ENCODE measurements at places on chromosomes 7 and 10.

DNA sequence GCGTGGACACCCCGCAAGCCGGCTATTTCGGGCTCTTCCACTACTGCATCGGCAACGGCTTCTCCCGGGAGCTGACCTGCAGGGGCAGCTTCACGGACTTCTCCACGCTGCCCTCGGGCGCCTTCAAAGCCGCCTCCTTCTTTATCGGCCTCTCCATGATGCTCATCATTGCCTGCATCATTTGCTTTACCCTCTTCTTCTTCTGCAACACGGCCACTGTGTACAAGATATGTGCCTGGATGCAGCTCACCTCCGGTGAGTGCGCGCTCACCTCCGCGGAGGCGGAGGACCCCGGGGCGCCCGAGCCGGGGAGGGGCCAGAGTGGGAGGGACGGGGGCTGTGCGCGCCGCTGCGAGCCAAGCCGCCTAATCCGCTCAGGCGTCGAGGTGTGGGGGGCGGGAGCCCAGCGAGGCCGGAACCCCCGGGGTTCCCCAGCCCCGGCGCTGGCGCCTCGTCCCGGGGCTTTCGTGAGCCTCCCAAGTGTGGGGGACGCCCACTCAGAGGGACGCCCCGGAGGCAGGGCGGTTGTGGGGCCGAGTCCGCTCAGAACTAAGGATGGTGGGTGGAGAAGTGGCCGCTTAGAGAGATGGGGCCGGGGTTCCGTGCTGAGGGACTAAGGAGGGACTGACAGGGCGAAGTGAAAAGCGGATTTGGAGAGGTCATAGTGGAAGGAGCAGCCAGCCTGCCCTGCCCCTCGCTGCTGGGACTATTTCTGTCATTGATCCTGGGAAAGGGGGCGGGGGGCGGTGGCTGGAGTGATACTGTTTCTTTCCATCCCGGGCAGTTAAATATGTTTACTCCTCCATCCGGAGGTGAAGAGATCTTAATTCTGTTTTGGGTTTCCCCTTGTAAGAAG lies 795 bp downstream of the LHFPL3 start:
- no peak for DNase-seq

- DNase-seq: no peak
Observed at GRCh38 chr7:96040250-96040772, 268.0 kb downstream of the DYNC1I1 start.

DNA sequence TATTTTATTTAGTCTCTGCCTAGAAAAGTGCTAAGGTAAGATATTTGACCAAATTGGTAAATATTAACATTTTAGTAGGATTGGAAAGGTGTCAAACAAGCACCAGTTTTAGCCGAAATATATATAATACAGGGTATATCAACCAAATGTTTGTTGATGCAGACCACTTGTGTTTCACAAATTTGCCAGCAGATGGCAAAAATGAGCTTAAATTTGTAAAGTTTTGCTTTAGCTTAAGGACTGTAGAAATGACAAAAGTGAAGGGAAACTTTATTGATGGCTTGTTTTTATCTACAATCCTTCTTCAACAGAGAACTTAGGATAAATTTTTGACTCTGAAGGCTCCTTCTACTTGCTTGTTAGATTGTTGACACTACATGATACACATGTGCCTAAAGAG lies 4.8 kb upstream of the POLR1F start:
- peak; percentile 45 for DNase-seq

DNA sequence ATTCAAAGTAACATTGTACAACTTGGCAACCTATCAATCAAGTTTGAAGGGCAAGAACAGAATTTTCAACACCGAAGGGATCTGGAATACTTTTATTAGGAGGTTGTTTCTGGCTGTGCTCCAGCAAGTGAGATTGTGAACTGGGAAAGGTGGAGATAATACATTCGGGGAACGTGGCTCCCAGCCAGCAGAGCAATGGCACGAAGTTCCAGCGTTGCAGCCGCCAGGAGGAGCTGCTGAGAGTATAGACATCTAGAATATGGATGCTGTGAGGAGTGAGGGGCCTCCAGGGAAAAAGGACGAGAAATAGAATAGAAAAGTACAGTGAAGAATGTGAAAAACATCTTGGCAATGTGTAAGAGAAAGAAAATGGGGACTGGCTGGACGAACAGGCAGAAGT lies 69.5 kb downstream of the TCERG1L start:
- DNase-seq: no peak

GRCh38 chr7:69603351-69603750 lies 5.1 kb downstream of the AUTS2 start:
- no peak for DNase-seq

GRCh38 chr10:22630234-22631174 lies 83.9 kb downstream of the PIP4K2A start:
- peak; percentile 38 for DNase-seq

GRCh38 chr10:121541450-121542120 lies 56.7 kb downstream of the FGFR2 start:
- no peak for DNase-seq

- DNase-seq: no peak
Observed at GRCh38 chr7:98945852-98946251, 67.5 kb downstream of the TRRAP start.

GRCh38 chr7:37336259-37336658 lies 112.4 kb downstream of the ELMO1 start:
- no peak for DNase-seq

- no peak for DNase-seq
Observed at GRCh38 chr7:86598311-86598710, 45.4 kb upstream of the GRM3 start.

- DNase-seq: peak; percentile 9
Observed at GRCh38 chr7:121187676-121188075, 141.1 kb upstream of the WNT16 start.

DNA sequence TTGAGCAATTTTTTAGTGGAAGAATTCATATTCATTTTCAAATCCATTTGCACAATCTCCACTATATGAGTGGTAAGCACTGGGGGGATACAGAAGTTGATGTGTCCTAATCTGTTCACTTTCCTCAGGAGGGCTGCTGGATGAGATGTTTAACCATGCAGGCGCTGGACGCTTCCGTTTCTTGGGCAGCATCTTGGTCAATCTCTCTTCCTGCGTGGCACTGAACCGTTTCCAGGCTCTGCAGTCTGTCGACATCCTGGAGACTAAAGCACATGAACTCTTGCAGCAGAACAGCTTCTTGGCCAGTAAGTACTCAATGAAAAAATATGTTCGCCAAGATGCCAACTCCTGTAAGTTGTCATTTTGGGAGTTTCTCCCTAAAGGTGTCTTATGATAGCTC lies 179.3 kb downstream of the ABCA13 start:
- DNase-seq: no peak

DNA sequence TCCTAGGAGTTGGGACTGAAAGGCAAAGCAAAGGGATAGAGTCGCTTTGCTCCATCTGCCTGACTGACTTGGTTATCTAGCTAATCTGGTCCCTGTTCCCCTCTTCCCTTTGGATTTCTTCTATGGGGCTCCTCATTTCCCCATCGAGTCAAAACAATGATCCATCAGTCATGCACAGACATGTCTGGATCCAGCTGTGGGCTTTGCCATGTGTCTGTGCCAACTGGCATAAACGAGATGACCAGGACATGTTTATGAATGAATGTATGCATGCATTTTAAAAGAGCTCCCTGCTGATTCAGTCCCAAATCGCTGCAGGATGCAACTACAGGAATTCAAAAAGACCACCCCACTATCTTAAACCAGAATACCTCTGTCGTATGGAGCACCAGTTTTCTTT lies 122.0 kb downstream of the ARL4A start:
- no peak for DNase-seq

DNA sequence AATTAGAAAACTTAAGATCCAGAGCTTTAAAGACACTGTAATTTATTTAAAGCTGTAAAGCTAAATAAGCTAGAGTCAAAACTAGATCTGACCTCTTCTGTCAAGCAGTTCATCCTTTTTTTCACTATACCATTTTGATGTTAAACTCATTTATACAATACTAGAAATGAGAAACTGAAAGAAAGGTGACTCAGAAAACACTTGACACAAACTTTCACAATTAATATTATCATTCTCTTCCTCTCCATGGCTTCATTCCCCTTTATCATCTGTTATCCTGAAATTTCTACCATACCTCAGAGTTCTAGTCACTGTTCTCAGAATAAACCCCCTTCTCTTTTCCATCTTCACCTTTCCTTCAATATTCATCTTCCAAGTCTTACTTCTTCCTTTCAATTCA lies 1.3 kb downstream of the FIGNL1 start:
- DNase-seq: no peak

- DNase-seq: no peak
Observed at GRCh38 chr10:103889121-103889720, 28.8 kb downstream of the STN1 start.

DNA sequence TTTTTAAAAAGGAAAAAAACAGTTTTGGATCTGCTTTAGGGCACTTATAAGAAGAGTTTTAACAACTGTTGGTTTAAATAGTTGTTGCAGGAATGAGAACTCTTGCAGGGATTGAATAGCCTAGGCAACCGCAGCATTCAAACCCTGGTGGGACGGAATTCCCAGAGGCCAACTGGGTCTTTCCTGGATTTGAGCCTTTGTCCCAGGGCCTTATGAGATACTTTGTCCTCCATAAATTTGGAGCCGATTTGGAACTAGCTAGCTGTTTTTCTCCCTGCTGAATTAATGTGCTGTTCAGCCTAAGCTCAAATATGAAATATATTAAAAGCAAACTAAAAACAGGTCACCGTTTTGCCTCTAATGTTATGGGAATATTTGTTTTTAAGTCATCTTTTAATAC lies 109.6 kb downstream of the LRMDA start:
- DNase-seq: no peak

GRCh38 chr7:85172530-85172941 lies 14.3 kb downstream of the SEMA3D start:
- DNase-seq: peak; percentile 62

GRCh38 chr10:101710059-101710695 lies 15.2 kb upstream of the FBXW4 start:
- no peak for DNase-seq

GRCh38 chr10:47418321-47418720 lies 34.2 kb upstream of the ZNF488 start:
- no peak for DNase-seq

DNA sequence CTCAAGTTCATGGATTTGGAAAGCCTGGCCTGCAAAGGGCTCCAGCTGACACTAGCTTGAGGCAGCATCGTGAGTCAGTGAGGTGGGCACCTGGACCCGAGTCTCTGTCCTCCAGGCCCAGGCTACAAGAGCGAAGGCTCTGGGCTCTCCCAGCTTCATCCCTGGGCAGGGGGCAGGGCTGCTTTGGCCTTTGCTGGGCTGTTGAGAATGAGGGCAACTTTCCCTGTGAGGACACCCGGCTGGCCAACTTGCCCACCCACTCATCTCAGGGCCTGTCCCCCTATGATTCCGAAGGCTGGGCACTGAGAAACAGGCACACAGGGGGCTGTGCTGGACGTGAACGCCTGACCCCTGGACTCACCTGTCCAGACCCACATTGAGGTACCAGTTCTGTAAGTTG lies 24.4 kb downstream of the LDB3 start:
- DNase-seq: no peak

DNA sequence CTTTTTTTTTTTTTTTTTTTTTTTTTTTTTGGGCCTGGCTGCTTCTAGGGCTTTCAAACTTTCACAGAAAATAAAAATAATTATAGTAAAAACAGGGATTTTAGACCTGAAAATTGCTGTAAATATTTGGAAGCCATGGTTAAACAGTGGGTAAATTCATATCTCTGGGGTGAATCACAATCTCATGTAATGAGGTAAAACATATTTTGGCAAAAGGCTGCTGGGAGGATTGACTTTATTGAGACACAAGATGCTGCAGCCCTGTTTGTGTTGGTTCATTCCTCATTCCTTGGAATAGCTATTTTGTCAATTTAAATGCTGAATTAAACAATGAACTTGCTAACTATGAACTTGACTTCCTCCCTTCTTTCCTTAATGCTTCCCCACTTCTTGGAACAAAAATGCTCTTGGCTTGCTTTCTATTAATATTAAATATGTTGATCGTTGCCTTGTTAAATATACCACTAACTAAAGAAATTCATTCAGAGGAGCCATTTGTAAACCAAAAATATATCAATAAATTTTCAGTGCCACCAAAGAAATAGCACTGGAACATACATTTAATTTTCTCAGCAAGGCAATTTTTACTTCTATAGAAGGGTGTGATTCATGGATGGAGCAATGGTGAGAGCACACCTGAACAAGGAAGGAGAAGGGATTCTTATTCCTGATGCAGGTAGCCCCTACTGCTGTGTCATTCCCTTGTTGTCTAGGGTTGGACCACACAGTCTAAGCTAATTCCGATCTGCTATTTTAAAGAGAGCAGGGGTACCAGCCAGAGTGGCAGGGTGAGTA lies 24.6 kb downstream of the AGK start:
- no peak for DNase-seq

DNA sequence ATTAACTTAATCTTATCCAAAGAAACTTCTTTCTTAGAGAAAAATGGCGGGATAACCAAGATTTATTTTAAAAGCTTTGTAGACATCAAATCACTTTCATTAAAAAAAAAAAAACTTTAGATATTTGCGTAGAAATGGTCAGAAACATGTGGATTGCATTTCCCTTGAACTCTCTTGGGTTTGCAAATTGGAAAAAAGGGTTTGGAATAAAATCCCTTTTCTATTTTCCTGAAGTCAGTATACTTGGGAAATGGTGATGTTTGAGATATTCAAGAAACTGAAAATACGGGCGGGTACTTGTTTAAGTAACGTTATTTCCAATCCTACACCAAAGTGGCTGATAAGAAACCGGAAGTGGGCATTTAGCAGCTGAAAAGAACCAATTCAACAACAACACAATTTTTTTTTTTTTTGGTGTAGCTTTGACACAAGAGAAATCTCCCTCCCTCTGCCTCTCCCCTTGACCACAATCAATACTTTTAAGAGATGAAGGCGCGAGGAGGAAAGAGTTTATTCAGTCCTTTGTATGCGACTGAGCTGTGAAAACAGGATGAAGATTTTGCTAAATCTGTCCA lies 13.7 kb upstream of the GFRA1 start:
- no peak for DNase-seq

GRCh38 chr10:129417870-129418269 lies 49.2 kb upstream of the MGMT start:
- DNase-seq: no peak

DNA sequence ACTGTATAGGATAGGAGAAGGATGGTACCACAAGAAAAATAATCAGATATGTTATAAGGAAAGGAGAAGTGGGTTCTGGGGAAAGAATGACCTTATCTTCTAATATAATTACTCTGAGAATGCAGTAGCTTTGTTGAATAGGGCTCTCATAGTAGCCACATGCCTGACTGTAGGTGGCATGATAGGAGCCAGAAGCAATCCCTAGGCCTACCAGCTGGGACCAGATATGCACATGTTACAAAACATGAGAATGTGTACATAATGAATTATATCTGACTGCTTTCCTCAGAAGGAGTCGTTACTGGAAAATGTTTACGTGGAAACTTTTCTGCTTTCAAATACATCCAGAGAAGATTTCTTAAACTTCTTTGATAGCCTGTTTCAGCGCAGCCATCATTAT lies 53.2 kb upstream of the FAM3C start:
- peak; percentile 78 for DNase-seq

GRCh38 chr10:122669842-122670241 lies 29.8 kb downstream of the C10orf120 start:
- no peak for DNase-seq

- DNase-seq: no peak
Observed at GRCh38 chr7:64494912-64495461, 67.9 kb downstream of the ZNF680 start.
